ENCODE measurements at places on chromosomes 5 and 9. TPM values are rescaled to one million over a fixed set of nuclear protein-coding genes. Genes with fewer than 3 reads are reported as not detected.

DNA sequence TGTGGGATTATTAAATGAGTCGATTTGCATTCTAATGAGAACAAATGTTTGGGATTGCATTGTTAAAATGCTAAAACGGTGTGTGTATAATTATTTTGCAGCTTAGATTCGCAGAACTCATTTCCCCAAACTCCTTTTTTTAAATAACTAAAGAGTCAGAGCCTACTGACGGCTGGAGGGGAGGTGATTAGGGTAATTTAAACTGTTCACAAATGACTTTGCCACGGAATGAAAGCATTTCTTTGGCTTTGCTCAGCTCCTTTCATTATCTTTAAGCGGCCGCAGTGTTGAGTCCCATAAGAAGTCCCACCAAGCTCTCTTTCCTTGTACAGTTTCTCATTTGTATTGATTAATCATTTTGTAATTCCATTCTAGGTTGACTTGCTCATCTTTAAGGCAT is 1632.8 kb downstream of the MAT2B start:
- DNase-seq = no peak

GRCh38 chr5:109324351-109324750 is 85.4 kb downstream of the PJA2 start:
- DNase-seq = no peak

DNA sequence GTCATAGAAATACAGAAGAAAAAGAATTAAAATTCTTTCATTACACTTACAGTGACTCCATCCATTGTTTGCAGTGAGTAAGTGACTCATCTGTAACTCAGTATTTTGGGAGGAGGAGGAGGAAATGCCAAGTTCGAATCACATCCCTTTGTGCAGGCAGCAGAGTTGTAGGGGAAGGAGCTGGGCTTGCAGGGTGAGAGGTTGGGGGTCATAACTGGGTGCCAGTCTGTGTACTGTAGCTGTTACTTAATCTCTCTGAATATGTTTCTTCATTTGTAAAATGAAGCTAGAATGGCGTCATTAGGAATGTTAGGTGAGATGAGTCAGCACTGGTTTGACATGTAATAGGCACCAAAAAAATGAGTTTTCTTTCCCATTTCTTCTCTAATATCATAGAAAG is 235.7 kb upstream of the ADAMTSL1 start:
- peak; percentile 45 for DNase-seq

- DNase-seq = no peak
Measured at GRCh38 chr5:140295414-140295813, 7.5 kb downstream of the PFDN1 start.

DNA sequence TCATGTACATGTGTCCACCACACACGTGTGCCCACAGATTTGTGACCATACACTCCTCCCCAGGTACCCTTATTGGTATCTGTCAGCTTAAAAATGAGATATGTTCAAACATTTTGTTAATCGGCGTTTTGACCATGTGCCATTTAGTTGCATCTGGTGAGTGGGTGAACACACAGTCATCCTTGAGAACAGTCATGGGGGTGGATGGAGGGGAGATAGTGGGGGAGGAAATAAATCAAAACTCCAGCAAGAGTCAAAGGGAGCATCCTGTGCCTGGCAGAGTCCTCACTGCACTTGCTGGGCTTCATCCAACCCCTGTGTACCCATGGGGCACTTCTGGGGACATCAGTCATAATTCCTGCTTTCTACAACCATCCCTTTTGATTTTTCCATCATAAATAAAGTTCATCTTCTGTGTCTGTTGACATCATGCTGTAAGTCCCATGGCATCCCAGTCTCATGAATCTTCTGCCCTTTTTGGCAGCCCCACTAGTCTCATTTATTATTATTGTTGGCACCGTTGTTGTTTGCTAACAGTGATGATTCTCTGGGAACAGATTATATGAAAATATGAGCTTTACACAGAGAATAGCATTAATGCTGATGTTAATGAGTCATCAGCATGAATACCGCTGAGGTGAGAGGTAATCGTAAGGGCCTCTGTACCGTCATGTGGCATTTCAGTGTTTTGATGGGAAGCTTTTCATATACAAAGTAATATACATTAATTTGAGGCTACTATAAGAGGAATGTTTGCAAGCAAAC is 24.4 kb upstream of the CLK4 start:
- DNase-seq = no peak

- no peak for DNase-seq
Measured at GRCh38 chr5:42632354-42632900, 124.2 kb upstream of the CCDC152 start.

DNA sequence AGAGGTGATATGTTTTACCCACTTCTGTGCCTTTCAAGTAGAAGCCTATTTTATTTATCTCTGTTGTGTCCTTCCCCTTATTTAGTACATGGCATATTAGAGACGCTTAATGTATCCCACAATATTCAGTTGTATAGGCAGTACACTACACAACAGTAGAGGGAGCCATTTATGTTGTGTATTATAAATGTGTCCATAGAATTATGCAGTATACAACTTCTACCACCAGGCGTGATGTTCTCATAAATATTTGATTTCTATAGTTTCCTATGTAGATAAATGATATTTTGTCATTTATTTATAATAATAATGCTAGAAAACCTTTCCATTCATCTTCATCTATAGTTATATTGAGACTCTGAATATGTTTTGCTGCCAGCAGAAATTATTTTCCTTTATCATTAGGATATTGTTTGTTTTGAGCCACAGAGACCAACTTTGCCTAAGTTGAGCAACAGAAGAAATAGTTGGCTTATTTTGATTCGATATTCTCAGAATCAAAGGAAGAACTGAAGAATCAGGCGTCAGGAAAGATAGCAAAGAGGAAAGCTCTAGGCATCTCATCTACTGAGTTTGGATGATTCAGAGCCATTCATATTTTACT is 81.7 kb downstream of the ADAMTS19 start:
- no peak for DNase-seq

- DNase-seq = no peak
Measured at GRCh38 chr5:82168294-82168693, 109.9 kb downstream of the RPS23 start.

DNA sequence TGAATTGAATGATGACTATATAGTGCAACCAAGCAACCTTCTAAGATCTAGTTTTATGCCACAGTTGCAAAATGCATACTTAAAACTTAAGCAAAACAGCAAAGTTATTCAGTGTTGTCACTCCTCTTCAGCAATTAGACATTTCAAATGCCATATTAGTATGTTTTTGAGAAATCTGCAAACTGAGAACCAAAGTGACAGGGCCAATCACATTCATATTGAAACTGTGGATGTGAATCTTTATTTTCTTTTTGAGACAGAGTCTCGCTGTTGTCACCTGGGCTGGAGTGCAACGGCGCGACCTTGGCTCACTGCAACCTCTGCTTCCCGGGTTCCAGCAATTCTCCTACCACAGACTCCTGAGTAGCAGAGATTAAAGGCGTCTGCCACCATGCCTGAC is 249.2 kb upstream of the EFNA5 start:
- no peak for DNase-seq

DNA sequence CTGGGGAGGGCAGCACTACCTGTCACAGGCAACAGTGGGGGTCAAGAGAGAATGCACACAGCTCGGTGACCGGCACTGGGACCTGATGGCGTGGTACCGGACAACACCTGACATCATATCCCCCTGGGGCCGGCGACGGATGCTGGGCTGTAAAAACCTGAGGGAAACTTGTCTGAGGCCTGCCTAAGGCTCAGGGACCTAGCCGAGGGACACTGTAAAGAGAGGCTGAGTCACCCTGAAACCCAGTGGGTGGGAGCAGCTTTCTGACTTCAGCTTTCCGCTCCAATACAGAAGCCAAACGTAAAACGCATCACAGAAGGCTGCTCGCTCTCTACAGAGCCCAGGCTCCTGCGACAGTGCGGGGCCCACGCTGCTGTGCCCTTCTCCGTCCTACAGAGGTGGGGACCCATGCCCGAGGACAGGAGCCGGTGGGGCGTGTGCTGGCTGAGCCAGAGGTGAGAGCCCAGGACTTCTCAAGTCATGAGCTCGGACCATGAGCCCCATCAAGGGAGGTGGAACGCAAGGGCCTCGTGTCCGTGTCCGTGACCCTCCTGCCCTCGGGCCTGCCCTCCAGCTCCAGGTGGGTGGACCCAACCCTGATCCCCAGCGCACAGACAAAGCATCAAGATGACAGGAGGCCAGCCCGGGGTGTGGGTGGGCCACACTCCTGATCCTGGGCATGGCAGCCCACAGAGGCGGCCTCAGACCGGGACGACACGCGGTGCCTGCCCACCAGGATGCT is 5.3 kb downstream of the RALGDS start:
- DNase-seq = no peak

GRCh38 chr9:133108794-133109641 is 12.0 kb downstream of the RALGDS start:
- no peak for DNase-seq

DNA sequence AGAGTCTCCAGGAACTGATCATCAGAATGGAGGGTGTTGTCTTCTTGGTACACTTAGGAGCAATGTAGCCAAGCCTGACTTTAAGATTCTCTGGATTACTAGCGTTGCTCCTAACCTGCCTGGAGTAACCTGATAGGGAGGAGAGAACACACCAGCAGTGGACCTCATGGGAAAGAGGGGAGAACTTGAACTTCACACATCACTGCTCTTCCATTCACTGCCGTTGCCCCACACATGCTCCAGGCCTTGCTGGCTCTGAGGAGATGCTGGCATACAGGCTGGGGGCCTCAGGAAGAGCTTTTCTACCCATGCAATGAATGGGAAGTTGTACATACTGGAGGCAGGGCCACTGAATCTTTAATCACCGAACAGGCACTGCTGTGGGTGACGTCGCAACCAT is 60.3 kb upstream of the ADAMTS16 start:
- DNase-seq = no peak

GRCh38 chr9:113979343-113980127 is 98.6 kb downstream of the AMBP start:
- DNase-seq = no peak

- DNase-seq = no peak
Measured at GRCh38 chr9:124427281-124427680, 12.0 kb upstream of the PSMB7 start.

GRCh38 chr9:17057729-17058128 is 77.1 kb upstream of the CNTLN start:
- DNase-seq = no peak

DNA sequence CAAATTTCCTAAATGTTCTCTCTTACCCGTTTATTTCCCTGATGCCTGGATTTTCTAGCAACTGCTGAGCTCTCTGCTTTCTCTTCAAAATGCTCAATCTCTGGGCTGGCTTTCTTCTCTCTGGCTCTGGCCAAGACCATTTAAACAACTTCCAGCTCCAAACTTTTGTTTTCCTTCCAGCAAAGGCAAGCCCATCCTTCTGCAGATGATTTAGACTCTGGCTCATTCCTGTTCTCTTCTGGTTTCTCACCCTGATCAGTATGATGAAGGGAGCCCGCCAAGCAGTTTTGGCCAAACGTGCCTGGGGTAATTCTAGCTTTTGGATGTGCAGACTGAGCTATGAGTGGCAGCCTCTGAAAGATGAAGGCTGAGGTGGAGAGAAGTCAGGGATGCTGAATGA is 78.1 kb downstream of the HSPA4 start:
- no peak for DNase-seq

DNA sequence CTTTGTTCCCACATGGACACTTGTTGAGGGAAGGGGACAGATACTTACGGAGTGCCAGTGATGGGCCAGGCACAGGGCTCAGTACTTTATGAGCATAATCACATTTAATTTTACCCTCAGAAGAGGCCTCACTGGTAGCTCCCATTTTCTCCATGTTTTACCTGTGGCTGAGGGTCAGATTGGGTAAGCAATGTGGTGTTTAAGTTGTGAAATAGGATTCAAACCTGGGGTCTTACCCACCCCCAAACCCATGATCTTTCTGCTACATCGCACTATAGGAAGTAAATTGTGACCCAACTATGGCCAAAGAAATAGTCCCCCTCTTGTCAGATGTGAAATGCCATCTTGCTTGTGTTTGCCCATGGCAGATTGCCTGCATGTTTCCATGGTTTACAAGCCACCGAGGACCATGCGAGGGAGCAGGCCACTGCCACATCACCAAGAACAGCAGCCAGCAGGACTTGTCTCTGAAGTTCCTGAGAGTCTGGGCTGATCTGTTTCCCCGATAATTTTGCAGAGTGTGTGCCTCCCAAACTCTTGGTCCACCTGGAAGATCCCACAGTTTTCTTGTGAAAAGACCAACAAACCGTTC is 95.4 kb downstream of the MACROH2A1 start:
- DNase-seq = no peak

GRCh38 chr5:95959888-95960666 is 1.6 kb downstream of the ELL2 start:
- peak; percentile 28 for DNase-seq

DNA sequence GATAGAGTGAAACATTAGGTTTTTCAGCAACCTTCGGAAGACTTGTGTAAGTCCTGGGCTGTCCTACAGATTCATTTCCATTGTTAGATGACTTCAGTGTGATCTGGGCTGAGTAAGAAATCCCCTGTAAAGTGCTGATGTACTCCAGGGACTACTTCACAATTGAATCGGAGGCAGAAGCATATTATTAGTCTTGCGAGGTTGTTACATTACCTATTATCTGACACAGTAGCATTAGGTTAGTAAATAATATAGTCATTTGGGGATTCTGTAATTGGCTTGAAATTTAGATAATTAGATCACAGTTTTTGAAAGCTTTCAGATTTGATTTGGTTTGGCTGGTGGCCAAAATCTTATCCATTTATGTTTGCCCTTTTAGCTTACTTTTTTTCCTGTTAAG is 62.4 kb downstream of the DMRT1 start:
- no peak for DNase-seq

DNA sequence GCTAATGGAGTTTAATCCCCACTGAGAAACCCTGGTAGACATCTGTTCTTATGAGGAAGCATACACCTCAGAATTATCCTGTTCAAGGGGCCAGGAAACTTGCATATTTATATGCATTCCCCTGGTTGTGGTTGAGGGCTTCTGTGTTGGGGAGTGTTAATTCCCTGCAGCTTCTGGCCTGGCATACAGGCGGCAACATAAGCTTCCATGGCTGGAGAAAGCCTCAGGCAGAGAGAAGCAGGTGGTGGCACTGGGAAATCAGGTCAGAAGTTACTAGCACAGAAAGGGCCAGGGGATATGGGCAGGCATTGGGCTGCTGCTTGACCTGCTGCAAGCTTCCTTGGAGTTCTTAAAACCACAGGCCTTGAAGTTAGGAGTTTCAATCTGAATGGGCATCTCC is 166.1 kb upstream of the SEMA6A start:
- DNase-seq = no peak

DNA sequence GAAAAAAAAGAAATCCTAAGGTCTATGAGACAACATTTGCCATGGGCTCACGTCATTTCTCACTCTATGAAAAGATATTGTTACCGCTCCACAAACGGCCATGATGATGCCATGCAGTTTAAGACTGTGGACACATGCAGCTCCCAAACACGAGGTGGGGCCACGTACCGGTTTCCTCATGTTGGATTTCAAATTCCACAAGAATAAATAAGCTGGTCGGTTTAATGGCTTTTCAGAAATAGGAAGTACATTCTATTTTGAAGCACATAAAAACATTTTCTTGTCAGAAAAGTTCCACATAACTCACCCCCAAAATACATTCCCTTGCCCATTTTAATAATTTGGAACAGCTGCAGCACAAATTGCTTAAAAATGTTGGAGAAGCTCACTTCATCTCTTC is 130.6 kb downstream of the MYO10 start:
- no peak for DNase-seq

ARSB gene
- total RNA-seq = 18.1 TPM

NIM1K gene
- total RNA-seq = 0.59 TPM

NRG2 gene
- 20.2 TPM for total RNA-seq

BAAT gene
- total RNA-seq = 0.08 TPM

PALM2AKAP2 gene
- 0.44 TPM for total RNA-seq

TRMO gene
- 10.4 TPM for total RNA-seq
